ENCODE measurements at places on chromosomes 1 and 21. TPM values are rescaled to one million over a fixed set of nuclear protein-coding genes. Genes with fewer than 3 reads are reported as not detected.

GRCh38 chr1:244436336-244437085 is 15.2 kb downstream of the ADSS2 start:
- DNase-seq: no peak

DNA sequence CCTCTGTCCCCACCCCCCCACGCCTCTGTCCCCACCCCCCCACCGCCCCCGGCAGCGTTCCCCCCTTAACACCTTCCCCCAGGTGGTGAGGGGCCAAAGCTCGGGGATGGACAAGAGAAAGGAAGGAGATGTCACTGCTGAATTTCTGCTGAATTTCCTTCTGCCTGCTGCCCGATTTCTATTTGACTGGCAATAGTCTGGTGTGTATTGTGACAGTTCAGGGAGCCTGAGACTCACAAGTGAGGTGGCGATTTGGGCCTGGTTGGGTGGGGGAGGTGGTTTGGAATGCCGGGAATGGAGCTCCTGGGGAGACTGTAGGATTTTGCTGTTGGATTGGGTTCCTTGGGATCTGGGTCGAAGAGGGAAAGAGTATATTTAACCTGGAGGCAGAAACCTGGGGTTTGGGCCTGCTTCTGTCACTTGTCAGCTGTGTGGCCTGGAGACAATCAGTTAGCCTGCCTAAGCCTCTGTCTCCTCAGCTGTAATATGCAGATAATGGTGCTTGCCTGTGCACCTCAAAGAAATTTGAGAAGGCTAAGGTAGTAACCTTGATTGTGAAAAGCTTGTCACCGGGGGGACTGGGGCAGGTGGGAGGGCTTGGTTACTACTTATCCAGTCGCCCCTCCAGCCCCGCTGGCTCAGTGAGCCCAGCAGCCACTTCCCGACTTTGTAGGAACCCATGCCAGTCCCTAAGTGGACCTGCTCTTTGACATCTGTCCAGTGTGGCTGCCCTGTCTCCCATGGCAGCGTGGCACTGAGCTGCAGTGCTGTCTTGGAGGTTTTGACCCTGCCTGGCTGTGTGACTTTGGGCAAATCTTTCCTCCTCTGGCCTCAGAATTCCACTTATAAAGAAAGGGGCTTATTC is 7.7 kb upstream of the LMNA start:
- no peak for DNase-seq

IFI44L gene
- 3.6 TPM for total RNA-seq

DNA sequence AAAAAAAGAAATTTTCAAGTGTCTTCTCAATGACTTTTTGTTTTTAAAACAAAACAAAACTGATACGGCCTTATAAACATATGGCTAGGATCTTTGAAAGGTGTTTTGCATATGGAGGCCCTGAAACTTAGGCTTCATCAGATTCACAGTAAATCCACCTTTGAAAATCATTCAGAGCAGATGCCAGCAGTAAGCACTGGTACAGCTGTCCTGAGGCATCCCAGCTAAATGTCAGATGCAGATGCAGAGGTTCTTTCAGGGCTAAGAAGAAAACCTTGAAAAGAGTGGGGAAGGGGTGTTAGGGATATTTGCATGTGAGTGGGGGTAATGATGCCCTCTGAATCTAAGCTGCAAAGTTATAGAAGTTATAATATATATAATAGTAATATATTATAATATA is 56.2 kb upstream of the GNG12 start:
- DNase-seq: no peak

GRCh38 chr1:58755468-58755872 is 28.4 kb downstream of the JUN start:
- no peak for DNase-seq

KRTAP21-2 gene
- not detected for total RNA-seq

DNA sequence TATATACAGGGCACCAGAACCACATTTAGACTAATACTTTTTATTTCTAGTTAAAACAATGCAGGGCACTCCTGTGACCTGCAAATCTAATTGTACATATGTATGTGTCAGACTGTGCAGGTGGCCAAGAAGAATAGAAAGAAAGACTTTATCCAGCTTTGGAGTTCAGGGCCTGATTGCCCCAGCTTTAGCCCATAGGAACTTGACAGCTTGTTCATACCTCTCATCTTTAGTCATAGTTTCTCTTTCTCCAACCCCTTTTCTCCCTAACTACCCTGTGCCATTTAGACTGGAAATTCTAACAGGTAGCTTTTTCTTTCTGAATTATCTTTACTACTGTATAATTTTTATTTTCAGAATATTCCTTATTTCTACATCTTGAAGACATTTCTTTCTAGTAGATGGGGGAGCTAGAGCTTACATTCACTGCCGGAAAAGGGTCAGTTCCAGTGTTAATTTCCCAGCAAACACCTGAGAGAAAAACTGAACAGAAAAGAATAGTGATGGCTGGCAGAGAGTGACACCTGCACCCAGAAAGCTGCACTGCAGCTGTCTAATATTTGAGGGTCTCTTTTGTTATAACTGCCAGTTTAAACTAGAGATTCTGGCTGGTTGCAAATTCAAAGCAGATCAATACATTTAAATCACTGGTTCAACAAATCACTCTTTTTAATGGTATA is 8.4 kb downstream of the YBX1 start:
- no peak for DNase-seq
